ENCODE measurements at places on chromosomes 5 and 9.

DNA sequence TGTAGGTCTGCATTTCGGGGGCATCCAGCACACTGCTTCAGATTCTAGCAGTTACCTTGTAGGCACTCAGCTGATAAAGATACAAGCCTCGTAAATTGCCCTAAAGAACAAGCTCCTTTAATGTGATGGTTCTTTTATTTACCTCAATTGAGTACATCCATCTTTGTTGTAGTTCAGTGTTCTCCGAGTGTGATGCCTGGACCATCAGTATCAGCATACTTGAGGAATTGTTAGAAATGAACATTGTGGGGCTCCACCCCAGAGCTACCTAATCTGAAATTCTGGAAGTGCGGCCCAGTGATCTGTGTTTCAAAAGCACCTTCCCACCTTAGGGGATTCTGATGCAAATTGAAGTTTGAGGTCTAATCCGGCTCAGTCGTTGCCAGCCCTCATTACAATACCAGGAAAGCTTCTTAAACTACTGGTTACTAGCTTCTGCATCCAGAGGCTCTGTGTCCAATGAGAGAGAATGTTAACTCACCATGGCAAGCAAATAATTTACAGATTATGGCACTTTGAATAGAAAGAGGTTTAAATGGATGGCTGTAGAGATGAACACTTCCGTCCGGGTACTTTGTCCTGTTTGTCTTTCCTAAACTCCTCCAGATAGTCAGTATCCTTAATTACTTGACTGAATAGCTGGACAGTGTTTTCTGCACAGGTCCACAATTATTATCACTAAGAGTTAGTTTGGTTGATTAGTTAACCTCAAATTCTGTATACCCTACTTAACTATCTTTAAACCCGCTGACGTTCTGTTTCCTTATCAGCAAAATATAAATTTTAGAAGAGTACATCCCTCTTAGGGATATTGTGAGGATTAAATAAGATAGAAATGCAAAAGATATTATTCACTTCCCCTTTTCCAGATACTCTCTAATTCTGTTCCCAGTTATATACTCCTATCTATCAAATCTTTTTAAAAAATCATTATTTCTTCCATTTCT lies 47.9 kb downstream of the RAI14 start:
- no peak for DNase-seq
- no peaks in the 10 kb centered on the region for H3K36me3 ChIP-seq
- H3K27ac ChIP-seq = no peak overlapping the region
- H3K4me1 ChIP-seq = peaks cover 9% of the 10 kb centered on the region

- no peaks in the 10 kb centered on the region for H3K36me3 ChIP-seq
- no peak overlapping the region for H3K4me3 ChIP-seq
- H3K4me1 ChIP-seq = 0 out of 2 replicates have a peak, but pooled peaks cover 2% of the 10 kb centered on the region
- H3K27ac ChIP-seq = no peak overlapping the region
- no peaks in the 10 kb centered on the region for H3K27me3 ChIP-seq
Measured at GRCh38 chr9:106032978-106033377, 338.6 kb downstream of the TMEM38B start.

- no peaks in the 10 kb centered on the region for H3K27me3 ChIP-seq
- H3K36me3 ChIP-seq = no peaks in the 10 kb centered on the region
- no peak overlapping the region for H3K27ac ChIP-seq
Measured at GRCh38 chr5:90227683-90228082, 181.9 kb downstream of the CETN3 start.

DNA sequence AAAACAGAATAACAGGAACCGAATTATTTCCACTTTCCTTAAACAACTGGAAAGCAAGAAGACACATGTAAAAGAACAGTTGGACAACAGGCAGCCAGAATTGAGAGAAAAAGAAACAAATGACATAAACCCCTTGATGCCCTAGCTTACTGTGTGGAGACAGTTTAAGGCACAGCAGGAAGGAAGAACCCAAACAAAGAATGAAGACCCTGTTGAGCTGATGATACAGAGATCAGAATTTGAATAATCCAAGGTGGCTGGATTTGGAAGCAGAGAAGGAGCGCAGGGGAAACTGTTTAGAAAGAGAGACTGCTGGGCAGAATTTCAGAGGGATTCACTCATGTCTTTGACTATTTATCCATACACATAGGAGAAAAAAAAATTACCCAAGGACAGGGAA lies 316.3 kb upstream of the POU5F2 start:
- H3K4me1 ChIP-seq = no peaks in the 10 kb centered on the region
- DNase-seq = no peak

DNA sequence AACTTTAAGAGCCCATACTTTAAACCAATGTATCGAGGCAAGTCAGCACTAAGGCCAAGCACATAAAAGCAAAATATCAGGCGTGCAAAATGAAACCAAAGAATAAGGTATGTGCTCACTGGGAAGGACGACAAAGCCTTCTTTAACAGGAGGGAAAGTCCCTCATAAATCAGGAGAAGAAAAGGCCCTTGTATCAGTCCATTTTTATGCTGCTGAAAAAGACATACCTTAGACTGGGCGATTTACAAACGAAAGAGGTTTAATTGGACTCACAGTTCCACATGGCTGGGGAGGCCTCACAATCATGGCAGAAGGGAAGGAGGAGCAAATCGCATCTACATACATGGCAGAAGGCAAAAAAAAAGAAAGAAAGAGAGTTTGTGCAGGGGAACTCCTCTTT lies 68.9 kb downstream of the UBE2QL1 start:
- no peak overlapping the region for H3K4me3 ChIP-seq
- no peak overlapping the region for H3K27ac ChIP-seq
- DNase-seq = no peak

DNA sequence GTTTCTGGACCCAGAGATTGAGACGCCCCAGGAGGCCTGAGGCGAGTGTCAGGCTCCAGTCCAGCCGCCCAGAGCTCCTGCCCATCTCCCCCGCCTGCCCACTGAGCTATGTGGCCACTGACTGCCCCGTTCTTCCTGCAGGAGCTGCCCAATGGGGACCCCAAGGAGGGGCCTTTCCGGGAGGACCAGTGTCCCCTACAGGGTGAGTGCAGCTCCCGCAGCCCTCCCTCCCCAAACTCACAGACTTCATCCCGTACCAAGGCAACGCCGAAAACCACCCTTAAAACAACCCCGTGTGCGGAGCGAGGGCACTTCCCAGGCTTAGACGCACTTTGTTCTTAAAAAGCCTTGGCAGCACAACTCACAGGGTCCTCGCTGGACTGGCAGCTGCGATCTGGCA lies 23.4 kb downstream of the NKD2 start:
- no peaks in the 10 kb centered on the region for H3K27me3 ChIP-seq
- H3K4me3 ChIP-seq = no peak overlapping the region
- DNase-seq = no peak
- peaks cover 2% of the 10 kb centered on the region for H3K4me1 ChIP-seq
- no peaks in the 10 kb centered on the region for H3K36me3 ChIP-seq

- no peaks in the 10 kb centered on the region for H3K36me3 ChIP-seq
- DNase-seq = no peak
- no peak overlapping the region for H3K4me3 ChIP-seq
- H3K27me3 ChIP-seq = no peaks in the 10 kb centered on the region
Measured at GRCh38 chr5:113217619-113218184, 217.1 kb downstream of the TSSK1B start.

- no peak for DNase-seq
- H3K4me1 ChIP-seq = no peaks in the 10 kb centered on the region
- no peaks in the 10 kb centered on the region for H3K27me3 ChIP-seq
- H3K4me3 ChIP-seq = no peak overlapping the region
- H3K36me3 ChIP-seq = no peaks in the 10 kb centered on the region
- no peak overlapping the region for H3K27ac ChIP-seq
Measured at GRCh38 chr9:3125602-3126405, 281.9 kb upstream of the PUM3 start.

- H3K4me3 ChIP-seq = no peak overlapping the region
- H3K36me3 ChIP-seq = no peaks in the 10 kb centered on the region
- H3K4me1 ChIP-seq = no peaks in the 10 kb centered on the region
- DNase-seq = no peak
- no peak overlapping the region for H3K27ac ChIP-seq
- H3K27me3 ChIP-seq = no peaks in the 10 kb centered on the region
Measured at GRCh38 chr5:67453111-67453905, 256.7 kb upstream of the CD180 start.

DNA sequence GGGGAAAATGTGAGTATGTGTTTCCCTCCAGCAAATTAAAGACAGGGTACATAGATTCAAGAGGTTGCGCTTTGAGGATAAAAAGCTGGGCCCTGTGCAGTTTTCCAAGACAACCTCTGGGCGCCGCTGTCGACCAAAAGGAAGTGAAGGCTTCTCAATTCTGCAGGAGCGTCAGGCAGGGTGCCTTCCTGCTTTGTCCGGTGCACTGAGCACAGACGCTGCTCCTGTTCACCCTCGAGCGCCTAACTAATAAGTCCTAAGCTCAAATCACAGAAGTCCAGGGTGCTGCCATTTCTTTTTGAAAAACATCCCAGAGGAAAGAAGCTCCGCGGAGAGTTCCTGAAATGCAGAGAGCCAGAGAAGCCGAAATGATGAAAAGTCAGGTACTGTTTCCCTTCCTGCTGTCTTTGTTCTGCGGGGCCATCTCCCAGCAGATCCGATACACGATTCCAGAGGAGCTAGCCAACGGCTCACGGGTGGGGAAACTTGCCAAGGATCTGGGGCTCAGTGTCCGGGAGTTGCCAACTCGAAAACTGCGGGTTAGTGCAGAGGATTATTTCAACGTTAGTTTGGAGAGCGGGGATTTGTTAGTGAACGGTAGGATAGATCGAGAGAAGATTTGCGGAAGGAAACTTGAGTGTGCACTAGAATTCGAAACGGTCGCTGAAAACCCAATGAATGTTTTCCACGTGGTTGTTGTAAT lies at the start of gene PCDHGB1:
Gene PCDHGB1 (plus strand): TSS at position 183 of the 703 bp plus-strand sequence. CDS start 162 bp downstream, at position 345.
- no peak for DNase-seq
- H3K27ac ChIP-seq = no peak within 1 kb of the TSS
- no peak within 1 kb of the TSS for H3K4me3 ChIP-seq

GRCh38 chr5:42495914-42496313 lies 72.7 kb downstream of the GHR start:
- no peak overlapping the region for H3K27ac ChIP-seq
- DNase-seq = no peak
- no peaks in the 10 kb centered on the region for H3K36me3 ChIP-seq
- H3K4me3 ChIP-seq = no peak overlapping the region
- no peaks in the 10 kb centered on the region for H3K4me1 ChIP-seq

DNA sequence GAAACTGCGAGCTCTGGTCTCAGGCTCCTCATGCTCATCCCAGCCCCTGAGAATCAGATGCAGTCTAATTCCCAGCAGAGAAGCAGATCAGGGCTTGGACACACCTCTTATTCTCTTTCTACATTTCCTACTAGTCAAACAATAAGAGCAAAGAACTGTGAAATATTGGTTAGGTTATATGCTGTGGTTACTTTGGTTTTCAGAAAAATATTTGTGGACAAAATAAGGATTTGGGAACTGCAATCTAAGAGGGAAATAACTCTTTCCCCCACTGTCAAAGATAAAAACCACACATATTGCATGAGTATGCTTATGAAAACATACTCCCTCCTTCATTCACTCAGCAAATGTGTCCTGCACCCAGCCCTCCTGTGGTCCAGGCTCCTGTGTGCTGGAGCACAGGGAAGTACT lies 164.5 kb upstream of the S1PR3 start:
- DNase-seq = no peak
- no peak overlapping the region for H3K27ac ChIP-seq
- no peak overlapping the region for H3K4me3 ChIP-seq
- no peaks in the 10 kb centered on the region for H3K4me1 ChIP-seq
- no peaks in the 10 kb centered on the region for H3K27me3 ChIP-seq

DNA sequence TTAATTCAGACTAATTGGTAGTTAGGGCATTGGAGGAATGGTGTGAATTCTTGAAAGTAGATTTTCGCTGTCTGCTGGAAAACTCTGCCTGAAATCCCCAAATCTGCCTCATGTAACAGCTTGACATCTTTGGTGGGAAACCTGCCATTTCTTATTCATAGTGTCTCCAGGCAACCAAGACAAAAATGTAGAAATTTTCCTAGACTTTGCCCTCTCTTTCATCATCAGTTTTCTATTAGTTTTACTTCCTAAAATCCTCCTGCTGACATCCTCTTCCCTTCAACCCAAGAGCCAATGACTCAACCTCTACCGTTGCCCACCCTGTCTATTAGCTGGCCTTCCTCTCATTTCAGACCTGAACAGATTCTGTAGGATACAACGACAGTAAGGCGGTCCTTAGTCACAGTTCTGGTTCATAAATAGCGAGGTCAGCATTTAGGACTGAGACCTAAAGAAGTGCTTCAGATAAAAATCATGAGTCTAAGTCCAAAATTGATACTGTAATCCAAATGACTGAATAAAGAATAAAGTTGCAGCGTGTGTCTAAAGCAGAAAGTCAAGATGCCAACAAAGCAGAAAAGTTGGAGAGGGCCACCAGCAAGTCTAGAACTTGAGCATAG lies 133.9 kb downstream of the MUSK start:
- H3K4me1 ChIP-seq = no peaks in the 10 kb centered on the region
- no peak overlapping the region for H3K27ac ChIP-seq
- H3K4me3 ChIP-seq = no peak overlapping the region
- no peaks in the 10 kb centered on the region for H3K27me3 ChIP-seq
- H3K36me3 ChIP-seq = no peaks in the 10 kb centered on the region

GRCh38 chr9:134189145-134189469 lies 24.7 kb upstream of the RNU6ATAC start:
- H3K36me3 ChIP-seq = 0 out of 2 replicates have a peak, but pooled peaks cover 2% of the 10 kb centered on the region
- no peaks in the 10 kb centered on the region for H3K4me1 ChIP-seq
- H3K27me3 ChIP-seq = no peaks in the 10 kb centered on the region
- DNase-seq = no peak
- H3K27ac ChIP-seq = no peak overlapping the region

DNA sequence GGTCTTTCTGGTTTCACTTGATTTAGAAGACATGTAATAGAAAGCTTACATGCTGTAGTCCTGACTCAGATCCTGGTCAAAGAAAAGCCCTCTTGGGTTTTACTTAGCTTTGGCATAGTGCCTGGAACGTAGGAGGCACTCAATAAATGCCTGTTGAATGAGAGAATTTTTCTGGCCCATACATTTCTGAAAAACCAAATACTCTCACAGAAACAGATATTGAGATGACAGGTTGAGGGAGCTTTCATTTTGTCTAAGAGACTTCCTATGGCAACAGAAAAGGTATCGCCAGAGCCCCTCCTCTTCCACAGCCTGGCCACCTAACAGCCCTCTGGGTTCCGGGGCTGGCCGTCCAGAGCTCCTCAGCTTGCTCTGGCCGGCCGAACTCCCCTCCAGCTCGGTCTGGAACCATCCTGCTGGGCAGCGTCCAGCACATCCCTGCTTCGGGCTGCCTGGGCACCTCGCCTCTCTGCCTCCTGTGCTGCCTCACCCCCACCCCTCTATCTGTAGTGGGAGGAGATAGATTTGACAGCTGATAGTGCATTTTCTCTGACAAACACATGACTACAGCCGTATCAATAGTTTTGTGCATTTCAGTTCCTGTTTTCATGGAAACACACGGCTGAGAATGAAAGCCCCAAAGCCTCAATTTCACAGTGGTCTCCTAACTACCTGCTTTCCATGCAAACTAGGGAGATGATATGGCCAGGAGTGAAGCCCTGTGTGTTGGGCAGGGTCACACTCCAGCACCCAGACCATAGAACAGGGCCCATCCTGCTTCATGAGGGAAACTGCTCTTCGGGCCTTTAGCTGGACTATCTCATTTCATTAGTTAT lies 1.1 kb downstream of the IL4 start:
- no peaks in the 10 kb centered on the region for H3K27me3 ChIP-seq
- H3K27ac ChIP-seq = no peak overlapping the region
- H3K4me1 ChIP-seq = peaks cover 1% of the 10 kb centered on the region
- H3K36me3 ChIP-seq = no peaks in the 10 kb centered on the region
- DNase-seq = no peak

All from iPS DF 6.9 (cell line).